ENCODE measurements at places on chromosomes 5 and 9.

DNA sequence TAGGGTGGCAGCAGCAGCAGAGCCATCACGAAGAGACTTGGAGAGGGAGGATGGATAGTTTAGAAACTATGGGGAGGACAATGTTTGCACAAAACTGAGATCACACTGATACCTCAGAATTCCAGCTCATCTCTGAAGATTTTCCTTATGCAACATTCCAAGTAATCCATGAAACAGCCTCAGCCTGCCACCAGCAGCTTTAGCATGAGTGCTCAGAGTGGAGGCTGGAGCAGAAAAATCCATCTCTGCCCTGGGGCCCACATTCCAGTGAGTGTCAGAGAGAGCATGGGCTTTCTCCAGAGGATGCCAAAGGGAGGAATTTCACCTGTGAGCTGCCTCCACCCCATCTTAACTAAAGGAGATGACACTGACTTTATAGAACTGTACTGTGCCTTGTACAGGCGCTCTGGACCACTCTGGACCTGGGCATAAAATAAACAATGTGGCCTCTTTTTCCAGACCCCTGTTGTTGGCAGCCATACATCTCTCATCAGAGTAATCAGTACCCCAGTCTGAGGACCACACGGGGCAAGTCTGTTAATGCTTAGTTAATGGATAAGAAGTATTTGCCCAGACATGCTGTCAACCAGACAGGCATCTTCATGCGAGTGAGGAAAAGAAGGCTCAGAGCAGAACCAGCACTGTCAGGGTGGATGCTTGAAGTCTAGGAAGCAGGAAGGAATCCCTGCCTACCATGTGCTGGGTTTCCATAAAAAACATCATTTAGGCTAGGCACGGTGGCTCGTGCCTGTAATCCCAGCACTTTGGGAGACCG is 440.9 kb downstream of the ENC1 start:
- no peak for DNase-seq

GRCh38 chr9:92707530-92707929 is 37.6 kb upstream of the IPPK start:
- no peak for DNase-seq

DNA sequence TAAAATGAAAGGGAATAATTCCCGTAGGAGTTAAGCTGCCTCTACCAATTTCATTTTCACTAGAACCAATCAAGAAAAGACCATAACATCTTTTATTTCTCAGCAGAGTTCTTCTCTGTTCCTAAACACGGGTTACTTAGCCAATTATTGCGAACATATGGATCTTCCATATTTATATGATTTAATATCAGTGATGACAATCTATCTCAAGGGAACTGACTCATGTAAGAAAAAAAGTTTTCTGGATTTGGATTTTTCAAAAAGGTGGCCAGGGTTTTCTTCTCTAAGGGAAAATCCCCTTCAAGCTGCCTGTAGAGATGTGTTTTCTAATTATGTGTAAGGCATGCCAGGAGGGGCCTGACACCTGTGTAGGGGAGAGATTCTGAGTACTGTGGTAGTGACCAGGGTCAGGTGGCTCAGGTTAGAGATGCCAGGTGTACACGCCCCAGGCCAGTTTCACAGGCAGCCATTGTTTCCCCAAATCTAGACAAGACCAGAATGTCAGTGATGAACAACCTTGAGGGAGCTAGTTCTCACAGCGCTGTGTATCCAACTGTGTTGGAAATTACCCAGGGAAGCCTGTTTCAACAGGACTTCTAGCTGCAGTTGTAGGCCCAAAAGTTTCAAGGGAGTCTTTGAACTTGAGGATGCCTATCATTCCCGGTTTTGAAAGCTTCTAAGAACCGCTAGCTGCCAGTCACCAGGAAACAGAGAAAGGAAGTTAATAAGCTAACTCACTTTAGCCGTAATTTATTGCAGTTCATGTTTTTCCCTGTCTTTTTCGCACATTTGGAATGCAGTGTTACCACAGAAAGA is 572.5 kb upstream of the RGMB start:
- no peak for DNase-seq

- no peak for DNase-seq
Observed at GRCh38 chr5:104347119-104347708, 784.6 kb upstream of the NUDT12 start.

- no peak for DNase-seq
Observed at GRCh38 chr9:88339317-88339716, 48.9 kb upstream of the SPIN1 start.

DNA sequence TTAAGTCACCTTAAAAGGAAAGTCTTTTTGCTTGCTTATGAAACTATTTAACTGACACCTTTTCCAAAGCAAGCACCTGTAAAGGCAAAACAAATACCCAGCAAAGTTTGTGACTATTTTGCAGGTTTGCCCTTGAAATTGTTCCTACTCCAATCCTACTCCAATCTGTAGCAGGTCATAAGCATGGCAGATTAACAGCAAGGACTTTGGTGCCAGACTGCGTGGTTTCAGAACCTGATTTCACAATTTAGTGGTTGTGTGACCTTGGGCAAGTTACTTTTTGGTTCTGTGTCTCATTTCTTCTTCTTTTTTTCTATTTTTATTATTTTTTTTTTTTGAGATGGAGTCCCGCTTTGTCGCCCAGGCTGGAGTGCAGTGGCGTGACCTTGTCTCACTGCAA is 282.1 kb downstream of the RFX3 start:
- no peak for DNase-seq

GRCh38 chr5:72721844-72722243 is 94.6 kb upstream of the TNPO1 start:
- no peak for DNase-seq

GRCh38 chr5:91367908-91368648 is 15.0 kb downstream of the ARRDC3 start:
- no peak for DNase-seq

DNA sequence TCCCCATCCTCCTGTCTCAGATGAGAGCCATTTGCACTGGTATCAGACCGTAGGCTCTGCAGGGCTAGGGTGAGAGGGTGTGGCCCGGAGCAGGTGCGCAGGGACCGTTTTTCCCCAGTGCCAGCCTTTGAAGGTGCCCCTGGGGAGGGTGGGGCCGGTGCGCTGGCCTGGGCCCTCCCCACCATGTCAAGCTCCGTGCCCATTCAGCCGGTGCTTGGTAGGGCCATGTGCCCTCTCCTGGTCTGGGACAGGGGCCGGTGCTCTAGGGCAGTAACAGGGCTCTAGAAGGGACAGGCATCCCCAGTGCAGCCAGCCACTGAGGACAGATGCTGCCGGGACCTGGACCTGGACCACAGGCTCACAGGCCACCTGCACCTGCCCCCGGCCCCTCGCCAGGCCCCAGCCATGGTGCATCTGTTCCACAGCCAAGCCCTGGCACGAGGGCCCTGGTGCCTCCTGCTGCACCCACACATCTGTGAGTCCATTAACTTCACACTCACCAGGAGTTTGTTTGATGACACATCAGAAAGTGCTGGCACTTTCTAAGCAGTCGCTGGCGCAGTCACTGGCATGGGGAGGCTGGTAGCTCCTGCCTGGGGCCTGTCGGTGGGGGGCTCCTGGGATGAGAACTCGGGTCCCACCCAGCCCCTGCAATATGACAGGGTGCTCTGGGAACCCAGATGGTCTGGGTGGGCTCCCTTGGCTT is 5.0 kb upstream of the QRFP start:
- no peak for DNase-seq

GRCh38 chr9:14433351-14434157 is 119.6 kb upstream of the NFIB start:
- no peak for DNase-seq

DNA sequence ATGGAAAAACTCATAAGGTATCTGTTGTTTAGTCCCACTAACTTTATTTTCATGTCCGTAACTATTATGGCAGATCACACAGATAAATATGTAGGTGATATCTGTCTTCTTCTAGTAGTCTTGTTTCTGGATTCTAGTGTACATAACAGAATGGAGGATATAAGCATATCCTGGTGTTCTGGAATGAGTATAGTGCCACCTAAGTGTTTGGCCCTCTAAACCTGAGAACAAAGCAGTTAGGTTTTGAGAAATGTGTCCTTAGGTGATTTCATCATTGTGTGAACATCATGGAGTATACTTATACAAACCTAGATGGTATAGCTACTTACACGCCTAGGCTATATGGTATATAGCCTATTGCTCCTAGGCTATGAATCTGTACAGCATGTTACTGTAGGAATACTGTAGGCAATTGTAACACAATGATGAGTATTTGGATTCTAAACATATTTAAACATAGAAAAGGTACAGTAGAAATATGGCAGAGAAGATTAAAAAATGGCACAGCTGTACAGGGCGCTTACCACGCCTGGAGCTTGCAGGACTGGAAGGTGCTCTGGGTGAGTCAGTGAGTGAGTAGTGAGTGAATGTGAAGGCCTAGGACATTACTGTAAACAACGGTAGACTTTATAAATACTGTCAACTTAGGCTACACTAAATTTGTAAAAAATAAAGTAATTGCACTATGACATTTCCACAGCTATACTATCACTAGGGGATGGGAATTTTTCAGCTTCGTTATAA is 150.3 kb upstream of the SLC24A2 start:
- DNase-seq, result no peak

DNA sequence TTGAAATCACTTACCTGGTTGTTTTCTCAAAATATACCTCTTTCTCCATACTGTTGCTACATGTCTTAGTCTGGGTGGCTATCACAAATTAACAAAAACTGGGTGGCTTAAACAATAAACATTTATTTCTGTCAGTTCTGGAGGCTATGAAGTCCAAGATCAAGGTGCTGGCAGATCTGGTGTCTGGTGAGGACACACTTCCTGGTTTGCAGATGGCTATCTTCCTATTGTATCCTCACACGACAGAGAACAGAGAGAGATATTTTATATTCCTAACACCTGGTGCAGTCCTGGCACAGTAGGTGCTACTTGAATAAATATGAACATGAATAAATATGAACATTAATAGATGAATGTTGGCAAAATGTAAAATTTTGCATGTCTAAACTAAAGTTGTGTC is 164.3 kb upstream of the ACOT12 start:
- no peak for DNase-seq

DNA sequence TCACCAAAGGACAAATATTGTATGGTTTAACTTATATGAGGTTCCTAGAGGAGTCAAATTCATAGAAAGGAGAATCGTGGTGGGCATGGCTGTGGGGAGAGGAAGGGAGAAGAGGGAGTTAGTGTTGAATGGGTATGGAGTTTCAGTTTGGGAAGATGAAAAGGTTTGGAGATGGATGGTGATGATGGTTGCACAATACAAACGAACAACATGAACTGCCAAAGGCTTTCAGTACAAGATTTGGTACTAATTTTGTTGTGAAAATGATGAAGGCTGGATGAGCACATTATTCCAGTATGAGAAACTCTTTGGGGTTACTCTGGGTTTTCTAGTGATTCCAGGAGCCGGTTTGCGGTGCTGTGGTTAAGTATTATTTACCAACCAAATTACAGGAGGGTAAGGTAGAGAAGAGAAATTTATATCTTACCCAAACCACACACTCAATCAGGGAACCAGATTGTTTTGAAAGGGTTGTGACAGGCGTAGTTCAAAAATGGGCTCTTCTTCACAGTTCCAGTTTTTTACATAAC is 112.0 kb upstream of the TBC1D2 start:
- no peak for DNase-seq

DNA sequence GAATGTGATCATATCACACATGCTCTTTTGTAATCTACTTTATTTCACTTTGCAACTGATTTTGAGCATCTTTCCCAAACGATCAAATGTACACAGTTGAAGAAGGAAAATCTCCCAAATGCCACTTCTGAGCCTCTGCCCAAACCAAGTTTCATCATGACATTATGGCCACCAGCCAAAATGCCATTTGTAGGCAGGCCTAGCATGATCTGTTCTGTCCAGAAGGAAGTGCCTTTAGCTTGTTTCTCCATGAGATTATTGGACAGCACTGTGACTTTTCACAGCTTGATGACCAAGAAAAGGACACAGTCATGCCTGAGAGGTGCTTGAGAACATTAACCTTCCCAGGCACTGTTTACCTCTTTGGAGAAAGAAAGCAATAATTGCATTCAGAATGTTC is 73.2 kb upstream of the PIP5K1B start:
- DNase-seq, result no peak

DNA sequence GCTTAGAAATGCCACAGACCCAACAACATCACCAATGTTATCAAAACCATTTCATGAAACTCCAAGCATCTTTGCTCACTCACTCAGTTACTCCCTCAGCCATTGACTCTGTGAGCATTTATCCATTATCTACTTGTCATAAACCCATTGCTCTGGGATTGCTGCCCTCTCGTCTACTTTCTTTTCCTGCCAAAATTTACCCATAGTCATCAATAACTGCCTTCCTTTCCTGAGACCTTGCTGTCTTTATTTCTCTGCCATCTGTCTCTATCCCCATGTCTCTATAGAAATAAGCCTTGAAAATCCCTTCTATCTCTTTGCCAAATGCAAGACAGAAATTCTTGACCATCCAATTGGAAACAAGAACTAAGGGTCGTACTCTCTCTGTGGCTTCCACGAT is 26.4 kb upstream of the PUM3 start:
- no peak for DNase-seq

DNA sequence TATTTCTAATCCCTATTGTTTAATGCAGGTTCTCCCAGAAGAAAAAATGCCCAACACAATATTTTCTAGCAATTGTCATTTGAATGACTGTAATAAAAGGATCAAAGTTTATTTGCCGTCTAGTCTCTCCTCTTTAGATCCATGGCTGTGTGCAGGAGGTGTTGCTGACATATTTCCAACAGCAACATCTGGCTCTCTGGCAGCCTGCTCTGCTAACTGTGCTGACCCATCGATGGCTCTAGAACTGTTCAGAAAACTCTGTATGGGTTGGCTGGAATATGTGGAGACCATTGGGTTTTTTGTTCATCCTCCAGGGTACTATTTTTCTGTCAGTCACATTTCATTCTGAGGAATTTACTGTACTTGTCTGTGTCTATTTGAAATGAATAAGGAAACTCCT is 202.0 kb upstream of the SLC27A6 start:
- DNase-seq, result no peak

DNA sequence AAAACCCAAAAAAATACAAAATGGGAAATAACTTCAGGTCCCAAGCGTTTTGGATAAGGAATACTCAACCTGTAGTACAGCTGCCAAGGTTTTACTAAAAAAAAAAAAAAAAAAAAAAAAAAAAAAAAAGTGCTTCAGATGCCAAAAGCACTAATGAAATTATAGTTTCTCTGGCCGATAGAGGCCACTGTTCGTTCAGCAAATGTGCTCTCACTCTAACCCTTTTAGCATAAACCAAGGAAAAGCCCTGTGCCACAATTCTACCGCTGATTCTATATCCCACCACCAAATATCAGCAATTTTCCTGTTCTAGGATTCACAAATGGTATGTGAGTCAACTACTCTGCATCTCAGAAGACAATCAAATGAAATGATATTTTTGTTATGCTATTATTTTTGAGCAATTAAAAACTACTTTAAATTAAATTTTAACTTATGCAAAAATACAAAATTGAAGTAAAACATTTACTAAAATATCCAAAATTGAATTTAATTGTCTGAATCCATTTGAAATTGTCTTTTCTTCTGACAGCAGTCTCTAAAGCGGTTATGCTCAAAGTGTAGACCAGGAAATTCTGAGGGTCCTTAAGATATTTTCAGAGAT is 79.8 kb downstream of the RICTOR start:
- peak; percentile 9 for DNase-seq

- no peak for DNase-seq
Observed at GRCh38 chr9:97749928-97750327, 52.8 kb upstream of the XPA start.
